ENCODE measurements at places on chromosomes 1 and 21. TPM values are rescaled to one million over a fixed set of nuclear protein-coding genes. Genes with fewer than 3 reads are reported as not detected.

VAMP4 gene
- 8.4 TPM for total RNA-seq

KCNQ4 gene
- total RNA-seq = 0.08 TPM

TSPAN2 gene
- total RNA-seq = 0.78 TPM

RAVER2 gene
- 5.9 TPM for total RNA-seq

FAM151A gene
- not detected for total RNA-seq

SYT14 gene
- total RNA-seq = 0.94 TPM

LAD1 gene
- total RNA-seq = 140 TPM

NR1I3 gene
- total RNA-seq = not detected

NMNAT2 gene
- total RNA-seq = 0.39 TPM

OR2L5 gene
- total RNA-seq = not detected

RGL1 gene
- total RNA-seq = 0.62 TPM

ETNK2 gene
- total RNA-seq = 22.0 TPM

CELSR2 gene
- 16.9 TPM for total RNA-seq

SUMO3 gene
- 82.6 TPM for total RNA-seq

NPHS2 gene
- total RNA-seq = not detected

GJA5 gene
- 0.55 TPM for total RNA-seq

OR10Z1 gene
- total RNA-seq = not detected

NR0B2 gene
- not detected for total RNA-seq

SELL gene
- total RNA-seq = not detected

KCNJ10 gene
- not detected for total RNA-seq

HPCAL4 gene
- not detected for total RNA-seq
